Left ventricle myocardium inferior (tissue), 1 donor: ENCODE measurements at places on chromosomes 6 and 20. TPM values are rescaled to one million over a fixed set of nuclear protein-coding genes. Genes with fewer than 3 reads are reported as not detected.

GRCh38 chr6:131998255-131998982 lies 47.2 kb upstream of the CCN2 start:
- no peak for DNase-seq

DNA sequence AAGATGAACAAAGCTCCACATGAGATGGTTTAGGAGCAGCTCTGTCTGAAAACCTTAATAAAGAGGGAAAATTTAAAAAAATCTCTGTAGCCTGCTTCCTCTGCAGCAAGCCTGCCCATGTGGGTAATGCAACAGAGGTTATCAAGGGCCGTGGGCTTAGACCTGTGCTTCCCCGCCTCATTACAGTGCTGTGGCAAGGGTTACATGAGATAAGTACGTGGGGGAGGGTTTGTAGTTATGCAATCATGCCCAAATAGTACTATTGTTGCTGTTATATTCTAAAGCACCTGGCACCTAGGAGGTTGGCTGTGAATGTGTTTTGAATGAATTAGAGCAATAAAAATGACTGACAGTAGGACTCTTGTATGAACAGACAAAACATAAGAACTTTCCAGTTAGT lies 68.3 kb downstream of the PKHD1 start:
- no peak for DNase-seq

- no peak for DNase-seq
Observed at GRCh38 chr6:148565930-148566663, 180.7 kb upstream of the UST start.

DNA sequence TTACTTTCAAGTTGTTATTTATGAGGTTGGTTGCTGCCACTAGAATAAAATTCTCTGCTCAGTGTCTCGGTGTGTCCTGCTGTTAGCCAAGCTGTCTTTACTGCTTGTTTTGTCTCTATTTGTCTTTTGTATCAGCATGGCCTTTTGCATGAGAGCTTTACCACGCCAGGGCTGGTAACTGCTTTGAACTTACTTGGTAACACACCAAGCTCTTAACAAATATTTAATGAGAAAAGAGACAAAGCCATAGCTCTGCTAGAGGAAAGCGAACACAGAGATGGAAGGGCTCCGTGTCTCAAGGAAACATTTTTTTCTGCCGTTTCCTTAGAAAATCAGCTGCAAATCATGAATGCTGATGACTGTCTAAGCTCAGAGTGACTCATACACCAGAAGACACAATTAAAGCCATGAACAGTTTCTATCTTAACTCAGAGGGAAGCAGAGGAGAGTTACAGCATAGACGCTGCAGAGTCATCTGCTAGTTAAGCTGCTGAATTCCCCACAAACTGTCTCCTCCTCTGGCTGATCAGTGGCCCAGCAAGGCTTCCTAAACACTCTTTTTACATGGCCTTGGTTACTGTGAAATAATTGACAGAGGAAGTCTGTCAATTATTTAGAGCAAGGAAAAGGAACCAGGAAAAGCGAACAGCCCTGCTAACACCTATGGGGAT lies 44.8 kb downstream of the AGPAT4 start:
- DNase-seq, result no peak

DNA sequence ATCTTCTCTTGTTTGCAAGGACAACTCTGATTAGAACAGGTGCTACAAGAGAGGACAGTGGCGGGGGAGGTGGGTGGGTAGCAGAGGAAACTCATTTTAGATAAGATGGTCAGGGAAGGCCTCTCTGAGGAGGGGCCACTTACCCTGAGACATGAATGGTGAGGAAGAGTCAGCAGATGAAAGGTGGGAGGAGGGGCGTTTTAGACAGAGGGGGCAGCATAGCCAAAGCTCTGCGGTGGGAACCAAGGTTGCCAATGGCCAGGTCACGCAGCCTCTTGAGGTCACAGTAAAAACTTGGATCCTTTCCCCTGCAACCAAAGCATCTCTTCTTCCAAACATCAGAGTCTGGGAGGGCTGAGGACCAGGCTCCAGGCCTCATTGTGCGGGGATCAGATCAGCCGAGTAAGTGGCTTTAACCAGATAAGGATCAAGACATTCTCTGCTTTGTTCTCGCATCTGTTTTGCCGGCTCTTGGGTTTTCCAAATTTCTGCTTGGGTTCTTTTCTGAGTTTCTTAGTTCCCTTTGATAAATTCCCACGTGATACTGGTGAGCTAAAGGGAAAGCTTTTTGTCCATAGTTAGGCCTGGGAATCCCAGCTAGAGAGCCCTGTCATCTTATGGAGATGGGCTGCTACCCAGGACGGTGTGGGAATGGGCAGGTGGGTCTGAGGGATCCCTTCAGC lies 5.5 kb upstream of the CD40 start:
- DNase-seq, result no peak

SLC26A8 gene
- not detected for total RNA-seq
